ENCODE measurements at places on chromosomes 5 and 9.

- H3K36me3 ChIP-seq = no peaks in the 10 kb centered on the region
- H3K4me3 ChIP-seq = peak overlapping the region; percentile 26
- H3K27me3 ChIP-seq = peaks cover 18% of the 10 kb centered on the region
- H3K27ac ChIP-seq = peak overlapping the region; percentile 28
- no peaks in the 10 kb centered on the region for H3K4me1 ChIP-seq
- DNase-seq = no peak
Measured at GRCh38 chr9:127754099-127755060, 19.3 kb upstream of the TOR2A start.

DNA sequence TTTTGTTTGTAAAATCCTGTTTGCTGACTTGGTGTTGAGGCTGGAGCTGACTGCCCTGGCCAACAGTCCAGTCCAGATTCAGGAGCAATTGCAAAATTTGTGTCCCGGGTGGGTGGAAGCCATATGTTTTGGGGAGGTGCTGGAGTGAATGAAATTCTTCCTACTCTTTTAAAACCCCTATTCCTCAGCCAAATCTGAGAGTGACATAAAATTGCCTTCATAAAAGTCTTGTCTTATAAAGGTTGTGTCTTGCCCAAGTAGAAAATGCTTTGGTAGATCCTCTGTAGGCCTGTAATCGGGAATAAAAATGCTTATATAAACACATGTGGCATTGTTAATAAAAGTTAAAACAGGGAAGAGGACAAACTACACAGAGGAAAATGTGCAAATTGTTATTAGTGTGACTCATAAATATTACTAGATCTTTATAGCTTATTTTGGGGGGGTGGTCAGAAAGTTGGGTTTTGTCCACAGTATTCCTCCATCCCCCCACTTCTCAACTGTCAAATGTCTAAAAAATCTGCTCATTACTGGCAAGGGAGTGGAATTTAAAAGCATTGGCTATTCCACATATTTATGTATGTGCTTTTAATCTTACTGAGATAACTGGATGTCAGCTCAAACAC lies 45.6 kb downstream of the NNT start:
- H3K27ac ChIP-seq = no peak overlapping the region
- H3K4me1 ChIP-seq = no peaks in the 10 kb centered on the region
- no peak for DNase-seq
- no peaks in the 10 kb centered on the region for H3K27me3 ChIP-seq

GRCh38 chr5:181100121-181100875 lies 30.7 kb downstream of the OR2V1 start:
- DNase-seq = no peak
- peaks cover 16% of the 10 kb centered on the region for H3K27me3 ChIP-seq
- no peaks in the 10 kb centered on the region for H3K36me3 ChIP-seq

- no peak for DNase-seq
- no peak overlapping the region for H3K4me3 ChIP-seq
- no peak overlapping the region for H3K27ac ChIP-seq
- H3K27me3 ChIP-seq = no peaks in the 10 kb centered on the region
Measured at GRCh38 chr5:64301566-64301965, 135.9 kb downstream of the RNF180 start.

DNA sequence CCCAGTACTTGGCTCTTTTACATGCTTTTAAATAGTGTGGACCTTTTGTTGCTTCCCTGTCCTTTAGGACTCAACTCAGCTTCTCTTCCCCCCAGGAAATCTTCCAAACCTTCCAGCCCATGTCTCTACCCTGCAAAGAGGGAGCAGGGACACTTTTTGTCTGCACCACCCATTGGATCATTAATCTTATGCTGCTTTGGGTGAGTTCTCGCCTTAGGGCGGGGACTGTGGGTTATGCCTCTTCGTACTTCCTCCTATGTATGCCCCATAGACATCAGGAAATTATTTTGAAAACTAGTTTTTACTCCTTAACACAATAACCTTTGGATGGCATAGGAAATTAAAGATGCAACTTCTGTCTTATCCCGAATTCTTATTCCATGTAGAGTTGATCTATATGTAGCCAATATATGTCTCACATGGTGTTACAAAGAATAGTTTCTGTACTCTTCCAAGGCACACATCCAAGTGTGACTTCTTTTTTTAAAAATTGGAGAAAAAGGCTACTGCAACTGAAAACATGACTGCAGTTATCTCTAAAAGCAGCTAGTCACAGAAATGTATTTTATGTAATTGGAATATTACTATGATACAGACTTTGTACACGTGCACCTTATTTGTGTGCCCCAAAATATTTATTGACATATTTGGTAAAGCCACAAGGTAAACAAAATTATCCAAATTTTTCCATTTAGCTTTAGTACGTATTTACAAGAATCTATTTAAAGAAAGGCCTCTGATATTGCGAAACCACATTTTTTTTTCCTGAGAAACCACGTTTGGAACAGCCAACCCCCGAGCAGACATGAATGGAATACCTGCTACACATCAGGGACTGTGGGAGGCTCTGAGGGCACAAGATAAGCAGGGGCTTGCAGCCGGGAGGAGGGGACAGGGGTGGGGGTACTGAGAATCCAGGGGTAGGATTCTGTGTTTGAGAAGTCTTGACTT lies 133.6 kb downstream of the WDR41 start:
- no peaks in the 10 kb centered on the region for H3K27me3 ChIP-seq
- H3K27ac ChIP-seq = no peak overlapping the region
- H3K4me1 ChIP-seq = no peaks in the 10 kb centered on the region
- H3K36me3 ChIP-seq = no peaks in the 10 kb centered on the region

GRCh38 chr9:132699956-132700355 lies 29.7 kb downstream of the GTF3C4 start:
- no peak overlapping the region for H3K27ac ChIP-seq
- H3K4me3 ChIP-seq = no peak overlapping the region
- H3K36me3 ChIP-seq = no peaks in the 10 kb centered on the region
- no peaks in the 10 kb centered on the region for H3K4me1 ChIP-seq
- H3K27me3 ChIP-seq = no peaks in the 10 kb centered on the region

GRCh38 chr9:122579874-122580273 lies 3.3 kb downstream of the OR1L8 start:
- no peak overlapping the region for H3K4me3 ChIP-seq
- no peaks in the 10 kb centered on the region for H3K36me3 ChIP-seq
- no peaks in the 10 kb centered on the region for H3K4me1 ChIP-seq
- H3K27me3 ChIP-seq = no peaks in the 10 kb centered on the region

GRCh38 chr9:71966601-71967000 lies 55.2 kb downstream of the C9orf85 start:
- H3K4me1 ChIP-seq = peaks cover 3% of the 10 kb centered on the region
- no peaks in the 10 kb centered on the region for H3K36me3 ChIP-seq
- H3K27me3 ChIP-seq = no peaks in the 10 kb centered on the region
- H3K27ac ChIP-seq = no peak overlapping the region

- DNase-seq = no peak
- H3K27me3 ChIP-seq = no peaks in the 10 kb centered on the region
- H3K4me1 ChIP-seq = no peaks in the 10 kb centered on the region
- H3K36me3 ChIP-seq = no peaks in the 10 kb centered on the region
Measured at GRCh38 chr5:160674901-160675300, 177.1 kb downstream of the ATP10B start.

DNA sequence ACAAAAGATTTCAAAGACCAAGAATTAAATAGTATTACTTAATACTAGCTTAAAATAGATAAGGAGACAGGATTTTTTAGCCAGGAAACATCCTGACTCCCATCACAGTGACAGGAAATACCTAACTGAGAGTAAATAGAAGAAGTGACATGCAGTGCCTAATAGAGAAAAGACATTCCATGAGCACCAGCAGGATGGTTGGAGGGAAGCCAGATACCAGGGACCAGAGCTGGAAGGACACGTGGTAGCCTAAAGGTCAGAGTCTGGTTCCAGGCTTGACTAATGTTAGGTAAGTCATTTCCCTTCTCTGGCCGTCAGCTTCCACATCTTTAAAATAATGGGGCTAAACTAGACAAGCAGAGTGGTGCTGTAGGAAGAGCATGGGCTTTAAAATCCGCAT lies 41.6 kb downstream of the CDK5RAP2 start:
- DNase-seq = no peak
- H3K36me3 ChIP-seq = no peaks in the 10 kb centered on the region
- H3K4me3 ChIP-seq = no peak overlapping the region
- no peak overlapping the region for H3K27ac ChIP-seq

GRCh38 chr5:52560366-52560765 lies 227.3 kb upstream of the ITGA1 start:
- peak; percentile 12 for DNase-seq
- no peaks in the 10 kb centered on the region for H3K4me1 ChIP-seq
- no peaks in the 10 kb centered on the region for H3K27me3 ChIP-seq

GRCh38 chr9:94623253-94623652 lies 16.1 kb downstream of the FBP1 start:
- no peak for DNase-seq
- no peaks in the 10 kb centered on the region for H3K36me3 ChIP-seq
- H3K27me3 ChIP-seq = no peaks in the 10 kb centered on the region
- no peak overlapping the region for H3K27ac ChIP-seq
- no peak overlapping the region for H3K4me3 ChIP-seq

DNA sequence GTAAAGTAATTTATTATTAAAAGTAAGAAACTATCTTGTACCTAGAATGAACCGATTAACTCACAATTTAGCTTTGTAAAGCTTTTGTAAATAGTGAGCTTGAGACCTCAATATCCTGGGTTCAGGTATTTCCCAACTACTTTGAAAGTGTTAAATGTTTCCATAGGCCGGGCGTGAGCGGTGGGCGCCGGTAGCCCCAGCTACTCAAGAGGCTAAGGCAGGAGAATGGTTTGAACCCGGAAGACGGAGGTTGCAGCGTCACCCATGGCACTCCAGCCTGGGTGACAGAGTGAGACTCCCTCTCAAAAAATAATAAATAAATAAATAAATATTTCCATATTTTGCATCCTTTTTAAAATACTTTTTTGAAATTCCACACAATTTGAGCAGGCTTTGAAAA lies 1.5 kb upstream of the ANKH start:
- peaks cover 17% of the 10 kb centered on the region for H3K4me1 ChIP-seq
- H3K36me3 ChIP-seq = no peaks in the 10 kb centered on the region
- H3K27ac ChIP-seq = no peak overlapping the region
- peak overlapping the region; percentile 65 for H3K4me3 ChIP-seq

DNA sequence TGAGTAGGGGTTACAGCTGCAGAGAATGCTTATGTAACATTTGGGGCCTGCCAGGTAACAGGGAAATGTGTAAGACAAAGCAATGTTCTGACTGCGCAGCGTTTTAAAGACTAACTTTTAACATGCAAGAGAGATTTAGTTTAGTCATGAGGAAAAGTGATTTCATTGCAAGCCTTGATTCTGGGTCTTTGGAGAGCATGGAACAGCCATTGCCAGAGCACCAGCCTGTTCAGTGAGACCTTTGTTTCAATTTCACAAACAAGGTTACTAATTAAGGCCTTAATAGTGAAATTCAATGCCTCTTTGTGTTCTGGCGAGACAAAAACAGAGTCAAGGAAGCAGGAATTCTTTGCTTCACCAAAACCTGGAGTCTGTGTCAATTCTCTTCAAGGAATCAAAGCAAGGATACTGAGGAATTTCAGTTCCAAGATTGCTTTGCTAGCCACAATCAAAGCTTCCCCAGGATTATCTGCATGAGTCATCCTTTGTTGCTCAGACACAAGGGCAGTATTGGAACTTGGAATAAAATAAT lies 14.4 kb downstream of the CKMT2 start:
- DNase-seq = no peak
- no peak overlapping the region for H3K4me3 ChIP-seq
- H3K4me1 ChIP-seq = no peaks in the 10 kb centered on the region
- peak overlapping the region; percentile 8 for H3K27ac ChIP-seq
- H3K27me3 ChIP-seq = no peaks in the 10 kb centered on the region

- H3K36me3 ChIP-seq = no peaks in the 10 kb centered on the region
- H3K27me3 ChIP-seq = peaks cover 57% of the 10 kb centered on the region
- no peak overlapping the region for H3K27ac ChIP-seq
Measured at GRCh38 chr5:175784230-175784629, 87.1 kb upstream of the CPLX2 start.

- no peak overlapping the region for H3K27ac ChIP-seq
- DNase-seq = peak; percentile 79
- H3K4me3 ChIP-seq = peak overlapping the region; percentile 12
- no peaks in the 10 kb centered on the region for H3K36me3 ChIP-seq
- peaks cover 40% of the 10 kb centered on the region for H3K27me3 ChIP-seq
Measured at GRCh38 chr9:23850690-23851629, 24.9 kb upstream of the ELAVL2 start.

DNA sequence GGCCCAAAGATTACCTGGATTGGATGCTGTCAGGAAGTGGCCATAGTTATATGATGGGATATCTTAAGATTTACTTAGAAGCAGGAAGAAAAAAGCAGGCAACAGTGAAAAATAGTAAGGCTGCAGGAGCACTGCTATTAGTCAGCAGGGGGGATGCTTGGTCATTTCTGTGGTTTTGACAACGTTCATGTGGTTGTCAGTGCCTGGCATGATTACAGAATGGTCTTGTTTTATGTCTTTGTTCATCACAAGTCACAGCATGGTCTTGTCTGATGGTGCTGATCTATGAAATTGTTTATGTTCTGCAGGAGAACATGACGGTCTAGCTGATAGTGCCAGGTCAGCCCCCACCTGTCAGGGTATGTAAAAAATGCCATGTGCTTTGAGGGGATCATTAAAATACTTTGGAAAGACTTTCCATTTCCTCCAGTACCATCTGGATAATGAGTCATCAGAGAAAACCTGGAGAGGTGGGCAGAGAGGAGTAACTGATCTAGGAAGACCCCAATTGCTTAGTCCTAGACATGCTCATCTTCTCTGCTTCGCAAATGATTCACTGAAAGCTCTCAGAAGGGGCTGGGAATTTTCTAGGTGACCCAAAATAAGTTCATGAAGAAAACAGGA lies 48.5 kb downstream of the PLGRKT start:
- H3K36me3 ChIP-seq = no peaks in the 10 kb centered on the region
- no peak overlapping the region for H3K4me3 ChIP-seq
- H3K27ac ChIP-seq = no peak overlapping the region
- H3K4me1 ChIP-seq = no peaks in the 10 kb centered on the region

DNA sequence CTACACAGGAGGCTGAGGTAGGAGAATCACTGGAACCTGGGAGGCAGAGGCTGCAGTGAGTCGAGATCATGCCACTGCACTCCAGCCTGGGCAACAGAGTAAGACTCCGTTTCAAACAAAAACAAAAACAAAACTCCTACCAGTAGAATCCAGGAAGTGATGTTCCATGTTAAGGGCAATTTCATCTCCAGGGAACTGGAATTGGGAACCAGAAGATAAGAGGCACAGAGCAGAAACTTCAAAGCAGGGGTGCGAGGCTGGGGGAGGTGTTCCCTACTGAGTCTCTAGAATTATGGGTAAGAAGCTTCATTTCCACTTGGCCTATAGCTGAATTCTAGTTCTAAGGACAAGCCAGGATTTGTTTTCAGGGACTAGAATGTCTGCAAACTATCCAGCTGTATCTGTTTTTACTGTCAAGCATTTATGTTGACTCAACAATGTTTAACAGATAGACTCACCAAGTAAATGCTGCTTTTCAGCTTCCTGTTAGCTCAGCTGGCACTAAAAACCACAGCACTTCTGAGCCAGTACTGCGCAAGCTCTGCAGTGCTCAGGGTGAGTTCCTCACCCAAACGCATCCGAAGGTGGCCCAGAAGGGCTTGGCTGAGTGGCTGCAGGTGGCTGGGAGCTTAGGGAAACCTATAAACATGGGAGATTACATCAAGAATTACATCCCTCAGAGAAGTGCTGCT lies 320.1 kb downstream of the MTRR start:
- no peak overlapping the region for H3K27ac ChIP-seq
- H3K4me3 ChIP-seq = no peak overlapping the region
- no peaks in the 10 kb centered on the region for H3K4me1 ChIP-seq

Measured in left lung (tissue), 14 donors.